ENCODE measurements at places on chromosomes 5 and 9.

- no peak for DNase-seq
Observed at GRCh38 chr9:93461821-93462220, 8.4 kb upstream of the FAM120AOS start.

DNA sequence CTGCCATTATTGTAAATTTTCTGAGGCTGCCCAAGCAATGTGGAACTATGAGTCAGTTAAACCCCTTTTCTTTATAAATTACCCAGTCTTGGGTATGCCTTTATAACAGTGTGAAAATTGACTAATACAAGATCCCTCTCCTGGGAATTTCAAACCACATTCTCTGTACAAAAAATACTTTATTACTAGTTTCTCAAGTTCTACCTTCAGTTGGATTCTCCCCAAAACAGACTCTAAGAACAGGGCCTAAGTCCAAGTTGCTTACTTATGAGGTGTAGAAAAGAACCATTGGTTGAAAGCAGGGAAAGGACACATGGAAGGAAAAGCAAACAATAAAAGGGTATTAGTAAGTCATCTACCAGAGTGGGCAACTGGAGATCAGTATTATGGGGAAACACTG lies 343.2 kb downstream of the TMEM232 start:
- no peak for DNase-seq

GRCh38 chr9:23586906-23587305 lies 239.1 kb downstream of the ELAVL2 start:
- DNase-seq = no peak

DNA sequence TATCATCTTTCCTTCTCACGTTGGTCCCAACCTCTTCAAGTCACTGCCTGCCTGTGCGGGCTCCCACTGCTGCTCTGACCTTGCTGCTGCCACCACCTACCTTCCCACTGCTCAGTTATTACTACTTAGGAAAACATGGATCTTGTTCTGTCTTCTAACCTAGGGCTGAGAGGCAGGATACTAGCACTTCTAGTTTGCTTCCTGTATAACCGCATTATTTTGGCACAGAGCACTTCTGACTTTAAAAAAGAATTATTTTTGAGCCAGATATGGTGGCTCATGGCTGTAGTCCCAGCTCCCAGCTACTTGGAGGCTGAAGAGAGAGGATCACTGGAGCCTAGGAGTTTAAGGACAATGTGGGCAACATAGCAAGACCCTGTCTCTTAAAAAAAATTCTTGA lies 135.4 kb upstream of the GNA14 start:
- DNase-seq = no peak

GRCh38 chr9:10443181-10443867 lies 169.5 kb downstream of the PTPRD start:
- no peak for DNase-seq

GRCh38 chr5:20694121-20694520 lies 706.1 kb upstream of the CDH18 start:
- DNase-seq = no peak

- DNase-seq = no peak
Observed at GRCh38 chr9:126872516-126872915, 12.1 kb downstream of the ZBTB34 start.

GRCh38 chr9:135864447-135865049 lies 42.8 kb downstream of the CAMSAP1 start:
- peak; percentile 78 for DNase-seq

DNA sequence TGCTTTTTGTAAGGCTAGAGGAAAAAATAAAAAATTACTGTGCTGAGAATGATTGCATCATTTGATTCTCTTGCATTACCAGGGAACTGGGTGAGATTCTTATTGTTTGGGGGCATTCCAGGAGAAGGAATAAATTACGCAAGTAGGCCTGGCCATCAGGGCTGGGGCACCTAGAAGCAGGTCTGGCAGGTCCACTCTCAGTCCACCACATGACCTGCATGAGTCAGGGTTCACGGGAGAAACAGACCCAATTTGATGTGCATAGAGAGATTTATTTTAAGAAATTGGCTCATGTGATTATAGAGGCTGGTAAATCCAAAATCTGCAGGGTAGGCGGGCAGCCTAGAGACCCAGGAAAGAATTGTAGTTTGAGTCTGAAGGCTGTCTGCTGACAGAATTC lies 59.6 kb downstream of the ZNF622 start:
- DNase-seq = no peak

DNA sequence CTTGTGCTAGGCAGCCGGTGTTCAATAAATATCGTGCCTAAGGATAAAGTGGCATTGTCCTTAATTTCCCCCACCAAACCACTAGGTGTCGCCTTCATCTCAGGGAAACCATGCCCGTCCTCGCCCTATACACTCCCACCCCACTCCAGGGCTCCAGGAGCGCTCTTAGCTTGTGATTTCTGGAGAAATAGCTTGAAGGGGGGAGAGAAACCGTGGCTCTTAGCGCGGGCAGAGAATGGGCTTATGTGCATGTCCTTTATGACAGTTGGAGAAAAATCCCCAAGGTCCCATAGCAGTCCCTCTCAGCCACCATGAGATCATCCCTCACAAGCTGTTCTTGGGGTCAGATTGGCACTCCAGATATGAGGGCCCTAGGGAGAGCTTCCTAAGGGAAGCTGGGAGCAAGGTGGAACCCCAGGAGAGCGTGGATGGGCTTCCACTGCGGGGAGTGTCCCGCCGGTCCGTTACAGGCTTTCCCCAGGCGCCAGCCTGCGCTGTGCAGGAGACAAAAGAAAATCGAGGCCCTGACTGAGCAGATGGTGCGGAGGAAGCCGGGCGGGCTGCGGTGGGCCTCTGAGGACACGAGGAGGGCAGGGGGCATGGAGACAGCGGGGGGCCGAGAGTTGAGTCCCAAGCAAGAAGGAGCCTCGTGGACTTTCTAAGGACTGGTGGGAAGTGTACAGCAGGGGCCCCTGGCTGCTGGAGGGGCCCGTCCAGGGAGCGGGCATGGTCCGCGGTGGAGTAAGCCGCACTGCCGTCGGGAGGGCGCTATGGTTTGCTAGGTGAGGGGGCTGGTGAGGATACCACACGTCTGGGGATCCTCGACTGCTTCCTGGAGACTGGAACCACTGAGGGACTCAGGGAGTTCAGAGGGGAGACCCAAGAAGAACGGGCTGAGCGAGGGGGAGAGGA lies 750 bp upstream of the NPR2 start:
- DNase-seq = peak; percentile 71

GRCh38 chr9:107064378-107064777 lies 201.4 kb downstream of the ZNF462 start:
- no peak for DNase-seq

DNA sequence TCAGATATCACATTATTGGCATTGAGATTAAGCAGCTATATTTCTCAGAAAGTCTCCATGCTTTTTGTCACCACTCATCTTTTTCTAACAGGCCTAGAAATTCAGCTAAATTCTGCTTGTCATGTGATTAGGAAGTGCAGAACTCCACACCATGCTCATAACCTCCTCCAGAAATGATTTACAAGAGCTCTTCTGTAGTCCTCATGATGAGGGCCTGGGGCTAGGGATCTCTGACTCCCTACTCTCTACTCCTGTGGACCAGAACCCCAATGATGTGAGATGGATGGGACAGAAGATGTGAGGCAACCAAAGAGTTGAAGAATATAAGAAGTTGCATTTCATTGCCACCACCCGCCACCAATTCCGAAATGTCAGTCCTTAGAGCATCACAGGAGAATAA lies 16.5 kb upstream of the SIL1 start:
- DNase-seq = no peak

DNA sequence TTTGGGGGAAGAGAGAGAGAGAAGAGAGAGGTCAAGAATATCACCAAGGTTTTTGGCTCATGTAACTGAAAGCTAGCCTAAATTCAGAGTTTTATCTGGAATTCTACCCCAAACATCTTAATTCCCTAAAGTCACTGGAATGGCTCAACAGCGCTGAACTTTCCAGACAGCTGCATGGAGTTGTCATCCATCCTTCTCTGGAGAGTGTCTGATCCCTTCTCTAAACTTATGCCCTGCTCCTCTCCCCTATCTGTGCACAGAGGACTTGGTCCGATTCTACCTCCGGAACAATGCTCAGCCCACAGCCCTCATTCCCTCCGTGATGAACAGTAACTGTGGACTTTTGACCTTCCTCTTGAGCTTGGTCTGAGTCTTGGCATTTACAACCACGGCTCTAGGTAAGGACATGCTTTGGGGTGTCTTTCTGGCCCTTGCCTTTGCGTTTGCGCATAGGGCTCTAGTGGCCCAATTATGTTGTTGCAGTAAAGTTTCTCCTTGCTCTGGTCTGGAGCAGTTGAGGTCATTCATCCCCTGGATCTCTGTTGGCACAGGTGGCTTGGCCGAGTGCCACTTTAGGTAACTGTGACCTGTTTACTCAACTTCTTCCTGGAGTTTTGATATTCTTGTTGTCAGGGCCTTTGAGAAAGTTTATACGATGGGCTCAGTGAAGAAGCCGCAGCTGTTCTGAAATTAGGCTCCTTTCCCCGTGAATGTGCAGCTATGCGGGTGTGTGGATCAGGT lies 18.3 kb upstream of the CD180 start:
- DNase-seq = no peak

All from activated naive CD4-positive, alpha-beta T cell treated with anti-CD3 and anti-CD28 coated beads, Interleukin-2, amount 10 ng/mL, durations not matched to agents 7 days and 5 days (primary cell).